ENCODE measurements at places on chromosomes 5 and 9. TPM values are rescaled to one million over a fixed set of nuclear protein-coding genes. Genes with fewer than 3 reads are reported as not detected.

POLR3G gene
- total RNA-seq = 4.9 TPM

SLC45A2 gene
- total RNA-seq = 0.09 TPM

CNOT8 gene
- 114 TPM for total RNA-seq

INSL6 gene
- not detected for total RNA-seq

SLC34A3 gene
- not detected for total RNA-seq

PLCXD3 gene
- total RNA-seq = 0.51 TPM

RNF130 gene
- 61.6 TPM for total RNA-seq

PTGES gene
- 0.51 TPM for total RNA-seq

ROPN1L gene
- 0.68 TPM for total RNA-seq

TARS1 gene
- total RNA-seq = 196 TPM

PCDHGB1 gene
- 1.4 TPM for total RNA-seq

RALGPS1 gene
- 3.3 TPM for total RNA-seq

GABRG2 gene
- total RNA-seq = not detected

PDE6A gene
- total RNA-seq = 0.05 TPM

RIMOC1 gene
- total RNA-seq = 14.6 TPM

ST6GALNAC6 gene
- 44.8 TPM for total RNA-seq

ABO gene
- under 0.01 TPM for total RNA-seq

QRFP gene
- not detected for total RNA-seq

MEIKIN gene
- not detected for total RNA-seq

FOXI1 gene
- not detected for total RNA-seq

KIF24 gene
- 5.6 TPM for total RNA-seq

SEMA5A gene
- 0.17 TPM for total RNA-seq

RMI1 gene
- 8.0 TPM for total RNA-seq

LCN9 gene
- total RNA-seq = not detected

ATOX1 gene
- total RNA-seq = 69.8 TPM

STKLD1 gene
- 1.2 TPM for total RNA-seq

ARL14EPL gene
- not detected for total RNA-seq

POU5F2 gene
- total RNA-seq = 1.2 TPM

BRD8 gene
- total RNA-seq = 31.7 TPM

RPL37 gene
- total RNA-seq = 634 TPM

FGFR4 gene
- 2.6 TPM for total RNA-seq

PCDHGB4 gene
- 14.5 TPM for total RNA-seq

PNPLA7 gene
- 1.7 TPM for total RNA-seq

BTNL8 gene
- 0.19 TPM for total RNA-seq

NUP214 gene
- 19.1 TPM for total RNA-seq

TAF1L gene
- under 0.01 TPM for total RNA-seq

EQTN gene
- not detected for total RNA-seq

PCDHGA5 gene
- 0.74 TPM for total RNA-seq

ANKRD20A1 gene
- total RNA-seq = 1.7 TPM

PAEP gene
- total RNA-seq = not detected

HMCN2 gene
- total RNA-seq = 1.0 TPM

SLC36A3 gene
- not detected for total RNA-seq

PAX5 gene
- not detected for total RNA-seq

GFI1B gene
- total RNA-seq = not detected

TRUB2 gene
- 16.2 TPM for total RNA-seq

WWC1 gene
- total RNA-seq = 26.2 TPM

SLC27A6 gene
- not detected for total RNA-seq

TMOD1 gene
- 5.2 TPM for total RNA-seq

ZCCHC10 gene
- 15.7 TPM for total RNA-seq

SCGB3A2 gene
- not detected for total RNA-seq

OTP gene
- not detected for total RNA-seq
